ENCODE measurements at places on chromosomes 11 and 22.
A peak's percentile ranks its signal among the peaks of the same experiment; 100 is the strongest.

GRCh38 chr11:100922121-100922520 lies 207.5 kb downstream of the PGR start:
- DNase-seq = no peak

GRCh38 chr22:48713272-48714205 lies 1114.1 kb downstream of the BRD1 start:
- no peak for DNase-seq

DNA sequence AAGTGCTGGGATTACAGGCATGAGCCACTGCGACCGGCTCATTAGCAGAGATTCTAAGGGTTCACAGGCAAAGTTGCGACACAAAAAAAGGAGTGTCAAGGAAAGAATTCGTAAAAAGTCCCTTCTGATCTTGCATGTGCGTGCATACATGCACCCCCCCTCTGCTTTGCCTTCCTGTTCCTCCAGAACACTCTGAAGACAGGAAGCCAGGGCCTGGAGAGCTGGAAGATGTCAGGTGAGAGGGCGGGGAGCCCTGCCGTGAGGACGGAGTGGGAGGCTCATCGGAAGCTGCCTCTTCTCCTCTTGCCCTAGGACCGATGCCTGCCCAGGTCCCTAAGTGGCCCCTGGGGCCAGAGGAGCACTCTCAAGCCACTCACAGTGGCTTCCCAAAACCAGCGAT lies 89.1 kb downstream of the LARGE1 start:
- no peak for DNase-seq

DNA sequence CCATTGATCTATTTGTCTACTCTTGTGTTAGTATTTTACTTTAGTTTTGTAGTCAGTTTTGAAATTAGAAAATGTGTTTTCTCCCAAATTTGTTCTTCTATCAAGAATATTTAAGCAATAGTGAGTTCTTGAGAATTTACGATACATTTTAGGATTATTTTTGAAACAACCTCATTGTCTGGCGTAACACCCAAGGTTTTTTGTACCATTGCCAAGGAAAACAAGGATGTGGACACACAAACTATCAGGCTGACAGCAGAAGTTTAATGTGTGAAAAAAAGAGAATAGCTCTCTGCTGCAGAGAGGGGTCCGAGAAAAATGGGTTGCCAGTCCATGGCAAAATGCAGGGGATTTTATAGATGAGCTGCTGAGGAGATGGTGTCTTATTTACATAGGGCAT lies 865.1 kb upstream of the CNTN5 start:
- DNase-seq = no peak

DNA sequence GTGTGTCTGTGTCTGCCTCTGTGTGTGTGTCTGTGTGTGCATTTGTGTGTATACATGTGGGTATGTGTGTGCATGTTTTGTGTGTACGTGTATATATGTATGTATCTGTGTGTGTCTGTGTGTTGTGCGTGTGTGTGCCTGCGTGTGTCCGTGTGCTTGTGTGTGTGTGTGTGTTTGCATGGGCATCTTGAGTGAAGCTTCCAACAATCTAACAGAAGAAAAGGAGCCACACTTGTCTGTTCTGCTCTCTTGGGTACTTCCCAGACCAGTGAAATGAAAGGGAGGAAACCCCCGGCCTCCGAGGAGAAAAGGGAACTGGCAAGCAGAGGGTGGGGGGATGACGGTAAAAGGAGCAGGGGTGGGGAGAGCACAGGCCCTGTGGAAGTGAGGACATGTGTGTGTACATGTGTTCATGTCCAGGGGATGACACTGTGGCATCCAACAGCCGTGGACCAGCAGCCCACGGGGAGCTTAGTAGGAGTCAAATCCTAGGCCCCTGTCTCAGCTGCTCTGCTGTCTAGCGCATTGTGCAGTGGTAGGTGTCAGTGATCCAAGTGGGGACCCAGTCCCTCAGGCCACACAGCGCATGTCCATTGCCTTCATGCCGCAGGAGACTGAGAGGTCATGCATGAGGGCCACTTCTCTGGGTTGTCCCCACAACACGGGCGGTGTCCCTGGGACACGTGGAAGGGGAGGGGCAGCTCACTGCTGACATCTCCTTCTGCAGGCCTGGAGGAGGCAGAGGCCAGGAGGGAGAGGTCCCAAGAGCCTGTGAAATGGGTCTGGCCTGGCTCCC lies 8.1 kb downstream of the CSF2RB start:
- DNase-seq = no peak

DNA sequence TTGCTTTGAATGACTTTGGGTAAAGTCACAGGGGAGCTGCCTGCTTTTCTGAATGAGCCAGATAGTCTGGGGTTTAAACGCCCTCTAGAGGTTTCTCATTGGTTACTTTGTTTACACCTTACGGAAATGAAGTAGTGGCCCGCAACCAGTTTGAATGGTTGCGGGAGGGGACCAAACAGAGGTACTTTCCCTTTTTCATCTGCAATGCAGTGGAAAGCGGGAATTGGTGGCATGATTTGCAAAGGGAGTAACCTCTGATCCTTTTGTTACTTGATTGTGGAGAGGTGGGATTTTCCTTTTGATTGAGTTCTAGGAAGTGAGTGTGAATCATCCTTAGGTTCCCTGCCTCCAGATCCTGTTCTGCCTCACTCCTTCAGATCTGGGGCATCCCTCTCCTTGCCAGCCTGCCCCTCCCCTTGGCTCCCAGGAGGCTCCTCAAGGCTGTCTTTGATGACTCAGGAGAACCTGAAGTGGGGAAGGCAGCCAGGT lies 15.9 kb upstream of the GLYATL1 start:
- peak; percentile 60 for DNase-seq

DNA sequence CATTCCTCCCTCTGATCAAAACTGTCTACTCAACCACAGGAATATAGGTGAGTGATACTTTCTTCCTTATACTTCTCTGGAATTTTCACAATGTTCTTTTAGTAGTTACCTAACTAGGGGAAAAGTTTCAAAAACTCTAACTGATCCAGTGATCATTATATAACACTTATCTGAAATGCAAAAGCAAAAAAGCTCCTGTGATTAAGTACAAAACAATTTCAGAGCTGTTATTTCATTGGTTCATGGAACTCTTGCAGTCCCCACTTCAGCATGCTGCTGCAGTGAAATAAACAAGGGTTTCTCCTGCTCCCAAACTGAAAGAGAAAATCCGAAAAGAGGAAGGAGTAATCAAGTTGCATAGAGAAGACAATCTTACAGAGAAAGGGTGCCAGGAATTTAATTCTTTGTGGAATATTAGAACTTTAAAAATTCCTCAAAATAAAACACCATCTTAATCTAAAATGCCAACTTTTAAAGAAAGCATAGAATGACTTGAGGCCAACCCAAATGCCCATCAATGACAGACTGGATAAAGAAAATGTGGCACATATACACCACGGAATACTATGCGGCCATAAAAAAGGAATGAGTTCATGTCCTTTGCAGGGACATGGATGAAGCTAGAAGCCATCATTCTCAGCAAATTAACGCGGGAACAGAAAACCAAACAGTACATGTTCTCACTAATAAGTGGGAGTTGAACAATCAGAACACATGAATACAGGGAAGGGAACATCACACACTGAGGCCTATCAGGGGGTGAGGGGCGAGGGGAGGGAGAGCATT lies 20.3 kb downstream of the PPP2R1B start:
- DNase-seq = no peak

DNA sequence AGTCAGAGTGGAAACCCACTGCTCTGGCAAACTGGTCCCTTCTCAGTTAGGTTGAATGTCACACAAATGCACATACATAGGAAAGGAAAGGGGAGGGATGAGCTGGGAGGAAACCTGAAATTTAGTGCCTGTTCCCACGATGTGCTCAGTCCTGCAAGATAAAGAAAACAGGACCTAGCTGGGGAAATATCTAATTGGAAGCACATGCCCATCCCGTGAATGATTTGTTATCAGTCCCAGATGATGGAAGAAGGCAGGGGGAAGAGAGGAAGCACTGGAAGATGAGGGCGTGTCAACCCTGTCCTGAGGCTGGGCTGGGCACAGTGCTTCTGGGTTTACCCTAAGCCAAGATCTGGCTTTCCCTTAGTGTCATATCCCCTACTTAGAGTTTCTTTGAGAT lies 173.9 kb downstream of the NAV2 start:
- no peak for DNase-seq

DNA sequence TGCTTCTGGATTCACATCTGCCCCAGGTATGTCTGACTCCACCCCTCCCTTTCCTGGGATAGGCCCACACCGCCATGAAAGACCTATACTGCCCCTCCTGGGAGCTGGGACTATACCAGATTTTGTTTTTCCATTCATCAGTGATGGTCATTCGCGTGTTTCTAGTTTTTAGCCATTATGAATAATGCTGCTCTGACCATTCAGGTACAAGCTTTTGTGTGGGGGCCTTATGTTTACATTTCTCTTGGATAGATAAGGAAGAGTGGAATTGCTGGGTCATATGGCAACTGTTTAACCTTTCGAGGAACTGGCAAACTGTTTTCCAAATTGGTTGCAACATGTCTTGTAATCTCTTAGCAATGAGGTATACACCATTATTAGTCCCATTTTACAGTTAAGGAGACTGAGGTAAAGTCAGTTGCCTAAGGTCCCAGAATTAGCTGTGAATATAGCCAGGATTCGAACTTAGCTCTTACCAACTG lies 1.2 kb upstream of the TBC1D10A start:
- DNase-seq = peak; percentile 64

DNA sequence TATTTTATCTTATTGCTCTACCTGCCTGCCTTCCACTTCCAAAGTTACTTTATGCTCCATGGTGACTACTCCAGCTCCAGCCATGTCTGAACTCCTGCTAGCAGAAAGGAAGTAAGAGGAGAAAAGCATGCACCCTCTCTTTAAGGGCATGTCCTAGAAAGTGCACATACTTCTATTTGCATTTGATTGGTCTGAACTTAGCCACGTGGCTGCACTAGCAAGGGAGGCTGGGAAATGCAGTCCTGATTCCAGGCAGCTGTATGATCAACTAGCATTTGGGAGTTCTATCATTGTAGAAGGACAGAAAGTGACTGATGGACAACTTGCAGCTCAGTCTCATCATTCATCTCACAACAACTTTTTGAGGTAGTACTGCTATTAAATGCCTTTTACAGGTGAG lies 515.7 kb downstream of the BUD13 start:
- DNase-seq = no peak

DNA sequence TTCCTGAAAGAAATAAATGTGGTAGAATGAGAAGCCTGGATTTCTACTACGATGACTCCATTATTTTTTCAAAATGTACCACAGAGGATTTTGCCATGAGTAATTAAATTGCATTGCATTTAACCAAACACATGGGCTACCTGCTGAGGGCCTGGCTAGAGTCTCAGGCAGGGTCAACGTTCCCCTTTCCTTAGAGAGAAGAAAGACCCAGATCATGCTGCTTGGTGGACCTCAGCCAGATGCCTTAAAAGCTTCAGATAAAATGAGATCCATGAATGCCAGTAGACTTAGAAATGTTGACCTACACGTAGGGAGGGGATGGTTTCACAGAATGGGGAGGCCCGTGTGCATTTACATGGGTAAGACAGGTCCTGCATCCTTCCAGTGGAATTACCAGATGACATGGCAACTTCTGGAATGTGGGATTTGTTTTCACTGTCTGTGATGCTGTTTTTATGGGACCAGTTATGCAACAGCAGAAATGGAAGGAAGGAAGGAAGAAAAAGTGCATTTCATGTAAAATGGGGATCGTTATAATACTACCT lies 1069.4 kb downstream of the NTM start:
- DNase-seq = no peak

- no peak for DNase-seq
Observed at GRCh38 chr11:75303544-75304224, 47.8 kb downstream of the ARRB1 start.

- DNase-seq = no peak
Observed at GRCh38 chr11:1618231-1618630, 3.7 kb downstream of the KRTAP5-4 start.

DNA sequence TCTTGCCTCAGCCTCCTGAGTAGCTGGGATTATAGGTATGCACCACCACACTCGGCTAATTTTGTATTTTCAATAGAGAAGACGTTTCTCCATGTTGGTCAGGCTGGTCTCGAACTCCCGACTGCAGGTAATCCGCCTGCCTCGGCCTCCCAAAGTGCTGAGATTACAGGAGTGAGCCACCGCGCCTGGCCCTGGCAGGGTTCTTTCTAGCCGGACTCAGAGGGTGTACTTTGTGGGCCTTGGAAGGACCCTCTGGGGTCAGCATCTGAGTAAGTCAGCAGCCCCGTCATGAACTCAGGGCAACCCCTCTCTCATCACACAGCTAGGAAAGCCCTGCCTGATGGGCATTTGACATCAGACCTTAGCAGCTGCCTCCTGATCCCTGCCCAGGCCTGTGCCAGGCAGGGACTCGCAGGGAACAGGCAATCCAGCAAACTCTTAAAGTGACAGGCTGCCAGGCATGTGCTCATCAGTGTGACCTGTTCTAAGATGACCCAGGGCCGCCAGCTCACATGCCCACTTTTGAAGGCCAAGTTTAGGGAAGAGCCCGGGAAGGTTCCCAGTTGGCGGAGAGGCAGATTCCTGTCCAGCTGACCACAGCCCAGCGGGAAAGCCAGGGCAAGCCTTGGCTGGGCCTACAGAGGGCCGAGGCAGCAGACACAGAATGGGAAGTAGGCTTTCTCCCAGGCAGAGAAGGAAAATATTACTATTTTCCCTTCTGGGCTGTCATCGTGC lies 92.9 kb downstream of the MORC2 start:
- DNase-seq = no peak

- peak; percentile 56 for DNase-seq
Observed at GRCh38 chr11:14619603-14620531, 23.7 kb upstream of the PDE3B start.

- DNase-seq = no peak
Observed at GRCh38 chr22:47561766-47562165, 799.3 kb downstream of the TBC1D22A start.

- no peak for DNase-seq
Observed at GRCh38 chr11:11020747-11021149, 162.9 kb upstream of the ZBED5 start.

DNA sequence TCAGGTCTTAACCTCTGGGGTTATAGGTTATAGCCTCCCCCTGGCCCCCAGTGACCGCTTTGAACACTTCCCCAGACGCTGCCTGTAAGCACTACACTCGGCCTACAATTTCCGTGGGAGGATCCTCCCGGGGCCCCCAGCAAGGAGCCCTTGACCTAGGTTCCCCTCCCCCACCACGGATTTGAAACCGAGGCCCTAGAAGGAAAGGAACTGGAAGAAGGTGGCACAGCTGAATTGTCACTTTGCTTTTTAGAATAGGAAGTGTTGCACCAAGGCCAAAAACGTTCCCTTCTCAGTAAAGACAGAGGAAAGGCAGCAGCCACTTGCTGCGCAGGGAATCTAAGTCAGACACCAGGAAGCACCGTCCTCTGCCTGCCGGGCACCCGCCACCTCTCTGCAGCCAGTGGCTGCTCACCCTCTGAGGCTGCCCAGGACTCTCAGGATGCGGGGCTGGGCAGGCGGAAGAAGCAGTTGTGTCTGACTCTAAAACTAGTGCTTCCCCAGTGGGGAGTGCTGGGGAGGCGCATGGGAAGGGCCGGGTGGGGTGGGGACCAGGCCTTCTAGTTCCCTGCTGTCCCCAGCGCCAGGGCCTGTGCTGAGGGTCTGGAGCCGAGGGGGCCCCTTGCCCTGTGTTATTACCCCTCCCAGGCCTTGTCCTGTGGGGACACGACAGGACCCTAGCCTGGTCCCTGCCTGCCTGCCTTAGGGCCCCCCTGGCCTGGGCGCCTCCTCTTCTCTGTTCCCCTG lies 7.9 kb upstream of the FLRT1 start:
- no peak for DNase-seq

All from hepatocyte (in vitro differentiated cells).